ENCODE measurements at places on chromosomes 12 and 14. TPM values are rescaled to one million over a fixed set of nuclear protein-coding genes. Genes with fewer than 3 reads are reported as not detected.

The RNASE11 gene
- not detected for total RNA-seq

The FIGNL2 gene
- under 0.01 TPM for total RNA-seq

The BBOF1 gene
- total RNA-seq = 6.0 TPM

The LRRC10 gene
- not detected for total RNA-seq

The ALDH1L2 gene
- 58.2 TPM for total RNA-seq

The TAS2R14 gene
- 4.3 TPM for total RNA-seq

The RND1 gene
- total RNA-seq = 0.26 TPM

The PRPH gene
- 0.33 TPM for total RNA-seq

The RTL1 gene
- total RNA-seq = not detected

The JAG2 gene
- total RNA-seq = 4.0 TPM

The TOX4 gene
- total RNA-seq = 50.6 TPM

The KRT7 gene
- total RNA-seq = 15.0 TPM

The IFNG-AS1 gene
- total RNA-seq = 0.07 TPM

Data from smooth muscle cell of the pulmonary artery (primary cell).